Daoy (cell line): ENCODE measurements at places on chromosomes 16 and 17.

DNA sequence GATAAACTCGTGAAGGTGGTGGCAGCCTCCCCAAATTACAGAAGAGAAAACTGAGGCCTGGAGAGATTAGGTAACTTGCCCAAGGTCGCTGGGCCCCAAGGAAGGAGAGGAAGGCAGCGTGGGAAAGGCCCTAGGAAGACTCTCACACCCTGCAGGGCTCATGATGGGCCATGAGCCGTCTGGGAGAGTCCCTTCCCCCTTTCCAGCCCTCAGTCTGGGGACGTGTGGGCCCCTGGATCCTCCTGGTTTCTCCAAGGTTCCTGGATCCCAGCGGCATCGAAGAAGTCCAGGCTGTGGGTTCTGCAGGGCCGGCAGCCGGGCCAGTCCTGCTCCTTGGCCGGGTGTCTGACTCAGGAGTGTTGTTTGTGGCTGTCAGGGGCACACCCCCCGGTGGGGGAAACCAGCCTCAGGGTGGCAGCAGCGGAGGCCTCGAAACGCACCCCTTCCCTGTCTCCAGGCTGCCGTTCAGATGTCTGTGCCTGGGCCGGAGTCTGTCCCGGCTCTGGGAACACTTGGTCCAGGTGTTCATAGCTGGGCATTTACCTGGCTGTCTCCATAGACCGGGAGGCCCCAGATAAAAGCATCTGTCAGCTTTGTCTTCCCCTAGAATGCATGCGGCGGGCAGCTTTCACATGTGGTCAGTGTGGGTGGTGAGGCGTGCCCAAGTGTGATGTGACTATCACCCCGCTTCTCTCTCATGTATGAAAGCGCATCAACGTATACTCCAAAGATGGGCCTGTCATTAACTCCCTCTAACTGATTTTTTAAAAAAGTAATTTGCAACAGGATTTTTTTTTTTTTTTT, 3.7 kb upstream of the RAP1GAP2 start:
- no peak for DNase-seq

- DNase-seq: no peak
Measured at GRCh38 chr16:84117494-84117843, 727 bp upstream of the MBTPS1 start.

DNA sequence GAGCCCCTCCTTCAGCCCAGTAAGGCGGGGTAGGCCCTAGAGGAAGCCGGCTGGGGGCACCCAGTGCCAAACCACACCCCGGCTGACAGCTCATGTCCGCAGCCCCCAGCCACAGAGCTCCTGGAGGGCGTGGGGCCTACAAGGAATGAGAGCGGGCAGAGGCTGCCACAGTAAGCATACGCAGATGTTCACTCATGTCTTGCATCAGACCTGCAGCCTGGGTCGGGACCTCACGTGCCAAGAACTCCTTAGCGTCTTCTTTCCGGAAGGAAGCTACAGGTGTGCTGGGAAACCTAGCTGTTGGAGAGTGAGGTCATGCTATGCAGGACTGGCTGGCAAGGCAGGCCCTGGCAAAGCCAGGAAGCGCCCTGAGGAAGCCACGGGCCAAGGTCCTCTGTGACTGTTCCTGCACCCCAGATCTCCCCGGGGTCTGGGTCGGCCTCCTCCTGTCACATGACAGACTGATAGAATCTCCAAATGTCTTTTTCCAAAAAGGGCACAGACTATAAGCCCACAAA, 1.6 kb downstream of the ZNF598 start:
- peak; percentile 80 for DNase-seq

DNA sequence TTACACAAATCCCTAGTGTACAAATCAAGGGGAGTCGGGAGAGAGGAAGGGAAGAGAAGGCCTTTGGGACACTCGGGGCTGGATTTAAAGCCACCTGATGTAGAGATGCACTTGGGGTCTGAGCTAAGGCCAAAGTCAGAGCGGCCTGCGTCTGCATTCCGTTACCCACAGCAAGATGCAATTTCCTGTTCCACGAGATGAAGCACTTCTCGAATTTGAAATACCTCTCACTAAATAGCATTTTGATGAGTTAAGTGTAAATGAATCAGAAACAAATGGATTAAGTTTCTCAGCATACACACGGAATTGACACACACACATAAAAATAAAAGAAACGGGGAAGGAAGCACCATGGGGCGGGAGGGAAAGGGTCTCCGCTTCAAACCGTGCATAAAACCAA, 386.0 kb downstream of the SOX9 start:
- DNase-seq: no peak

DNA sequence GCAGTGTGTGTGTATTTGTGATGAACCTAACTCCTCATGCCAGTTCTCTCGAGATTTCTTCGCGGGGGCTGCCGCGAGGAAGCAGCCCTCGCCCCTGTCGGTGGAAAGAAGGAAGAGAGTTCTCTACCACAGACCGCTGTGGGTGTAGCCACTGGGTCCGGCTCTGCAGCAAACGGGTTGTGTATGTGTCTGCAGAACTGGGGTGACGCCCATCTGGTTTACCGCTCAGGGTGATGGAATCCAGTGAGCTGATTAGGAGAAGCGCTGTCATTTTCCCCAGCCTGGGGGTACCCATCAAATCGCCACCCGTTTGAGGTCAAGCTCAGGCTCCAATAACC, 7.7 kb downstream of the CORO6 start:
- peak; percentile 29 for DNase-seq

- peak; percentile 98 for DNase-seq
Measured at GRCh38 chr17:14737984-14738651, 437.2 kb downstream of the HS3ST3B1 start.

- DNase-seq: no peak
Measured at GRCh38 chr16:81296631-81297030, 18.1 kb upstream of the GAN start.

DNA sequence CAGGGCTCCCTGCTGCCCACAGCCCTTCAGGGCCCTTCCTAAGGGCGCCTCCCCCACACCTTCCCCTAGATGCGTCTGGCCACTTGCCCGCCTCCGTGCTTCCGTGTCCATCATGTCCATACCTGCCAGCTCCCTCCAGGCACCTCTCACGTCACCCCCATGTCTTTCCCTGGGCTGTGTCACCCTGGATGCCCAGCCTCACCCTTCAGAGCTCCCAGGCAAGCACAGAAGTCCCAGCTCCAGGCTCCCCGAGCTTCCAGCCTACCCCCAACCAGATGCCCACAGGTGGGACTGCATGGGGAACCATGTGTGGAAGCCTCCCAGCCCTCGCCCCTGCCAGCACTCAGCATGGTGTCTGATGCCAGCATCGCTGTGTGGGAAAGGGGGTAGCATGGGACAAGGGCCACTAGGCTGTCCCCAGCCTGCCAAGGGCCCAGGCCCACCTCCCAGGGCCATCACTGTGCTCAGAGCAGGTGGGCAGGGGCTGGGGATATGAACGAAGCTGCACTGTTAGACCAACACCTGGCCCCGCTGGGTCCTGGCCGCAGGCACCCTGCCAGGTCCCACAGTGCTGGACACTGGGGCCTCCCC, 1.9 kb upstream of the AXIN1 start:
- DNase-seq: no peak

DNA sequence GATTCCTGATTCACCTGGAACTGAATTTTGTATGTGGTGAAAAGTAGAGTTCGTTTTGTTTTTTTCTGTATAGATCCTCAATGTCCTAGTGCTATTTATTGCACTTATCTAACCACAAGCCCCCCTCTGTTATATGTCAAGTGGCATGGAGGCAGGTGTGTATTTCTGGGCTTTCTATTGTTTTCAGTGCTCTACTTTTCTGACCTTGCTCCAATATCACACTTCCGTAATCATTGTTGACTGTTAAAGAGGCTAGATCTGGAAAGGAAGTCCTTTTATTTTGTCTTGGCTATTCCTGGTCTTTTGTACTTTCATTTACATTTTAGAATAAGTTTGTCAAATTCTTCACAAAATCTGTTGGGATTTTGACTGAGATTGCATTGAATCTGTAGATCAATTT, 26.8 kb upstream of the FBXO47 start:
- DNase-seq: no peak

DNA sequence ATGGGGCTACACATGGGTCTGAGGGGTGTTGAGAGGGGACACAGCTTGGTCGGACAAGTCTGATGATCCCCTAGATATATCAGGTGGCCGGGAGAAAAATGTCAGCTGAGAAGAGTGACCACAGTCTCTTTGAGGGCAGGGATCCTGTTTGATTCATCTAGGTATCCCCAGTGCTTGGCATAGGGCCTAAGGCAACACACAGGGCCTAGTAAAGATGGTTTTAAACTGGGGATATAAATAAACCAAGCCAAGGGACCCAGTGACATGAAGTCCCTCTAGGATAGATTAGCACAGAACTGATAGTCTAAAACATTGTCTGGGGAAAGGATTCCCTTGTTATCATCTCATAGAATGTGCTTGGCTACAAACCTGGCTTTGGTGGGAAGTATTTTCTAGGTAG, 1.4 kb downstream of the ERCC4 start:
- DNase-seq: peak; percentile 9

GRCh38 chr17:17043461-17044271, 1.4 kb downstream of the MPRIP start:
- peak; percentile 34 for DNase-seq

DNA sequence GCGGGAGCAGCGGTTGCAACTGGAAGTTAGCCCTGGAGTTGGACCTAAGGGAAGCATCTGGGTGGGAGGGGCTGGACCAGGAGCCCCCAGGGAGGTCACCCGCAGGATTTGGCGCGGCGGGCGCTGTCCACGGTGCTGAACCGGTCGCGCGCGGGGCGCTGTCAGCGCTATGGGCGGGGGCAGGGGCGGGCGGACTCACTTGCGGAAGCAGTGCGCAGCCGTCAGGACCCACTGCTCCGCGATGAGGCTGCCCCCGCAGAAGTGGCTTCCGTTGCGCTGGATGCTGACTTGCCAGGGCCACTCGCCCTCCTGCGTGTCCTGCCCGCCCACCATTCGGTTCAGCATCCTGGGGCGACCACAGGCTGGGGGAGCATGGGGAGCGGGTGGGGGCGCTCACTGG, 4.5 kb downstream of the PRSS27 start:
- DNase-seq: peak; percentile 47

DNA sequence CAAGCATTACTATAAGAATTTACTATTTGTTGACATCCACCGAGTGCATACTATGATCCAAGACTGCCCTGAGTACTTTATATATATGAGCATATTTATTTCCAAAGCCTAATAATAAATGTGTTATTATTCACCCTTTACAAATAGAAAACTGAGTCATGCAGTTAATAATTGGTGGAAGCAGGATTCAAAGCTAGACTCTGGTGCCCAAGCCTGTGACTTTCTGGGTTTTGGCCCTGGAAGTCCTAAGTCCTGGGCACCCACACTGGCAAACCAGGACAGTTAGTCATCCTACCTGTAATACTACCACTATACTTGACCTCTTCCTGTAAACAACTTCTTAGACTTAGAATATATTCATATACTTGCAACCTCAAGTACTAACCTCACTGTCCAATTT, 257.4 kb upstream of the IRX5 start:
- no peak for DNase-seq

- DNase-seq: no peak
Measured at GRCh38 chr16:29900888-29901606, 759 bp downstream of the ASPHD1 start.

GRCh38 chr16:63653044-63653839, 1468.6 kb downstream of the CDH11 start:
- DNase-seq: no peak

DNA sequence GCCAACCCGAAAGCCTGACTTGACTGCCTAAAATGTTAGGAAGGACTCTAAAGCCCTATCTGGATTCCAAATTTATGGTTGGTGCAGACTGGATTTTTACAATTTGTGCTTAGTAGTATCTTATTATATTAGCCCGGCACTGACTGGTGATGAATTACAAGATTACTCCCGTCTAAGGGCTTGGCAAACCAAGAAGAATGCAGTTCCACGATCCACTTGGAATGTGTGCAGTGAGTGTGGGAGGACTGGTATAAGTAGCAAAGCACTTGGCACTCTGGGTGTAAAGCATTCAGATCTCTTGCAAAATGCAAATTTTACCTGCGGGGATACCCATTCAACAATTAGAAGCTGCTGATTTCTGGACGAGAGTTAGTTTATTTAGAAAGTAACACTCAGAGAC, 539.4 kb downstream of the MAF start:
- DNase-seq: no peak

DNA sequence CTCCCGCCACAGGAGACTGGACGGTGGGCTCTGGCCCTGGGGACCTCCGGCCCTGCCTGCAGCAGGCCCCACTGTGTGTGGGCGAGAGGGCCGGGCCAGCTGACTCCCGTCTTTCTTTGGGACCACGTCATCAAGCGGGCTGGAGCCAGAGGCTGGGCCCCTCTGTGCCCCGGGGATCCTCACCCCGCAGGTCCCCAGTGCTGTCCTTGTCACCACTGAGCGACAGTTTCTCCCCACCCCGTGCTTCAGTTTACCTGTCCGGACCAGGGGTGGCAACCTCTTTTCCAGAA, 181.9 kb upstream of the ZNF469 start:
- no peak for DNase-seq

DNA sequence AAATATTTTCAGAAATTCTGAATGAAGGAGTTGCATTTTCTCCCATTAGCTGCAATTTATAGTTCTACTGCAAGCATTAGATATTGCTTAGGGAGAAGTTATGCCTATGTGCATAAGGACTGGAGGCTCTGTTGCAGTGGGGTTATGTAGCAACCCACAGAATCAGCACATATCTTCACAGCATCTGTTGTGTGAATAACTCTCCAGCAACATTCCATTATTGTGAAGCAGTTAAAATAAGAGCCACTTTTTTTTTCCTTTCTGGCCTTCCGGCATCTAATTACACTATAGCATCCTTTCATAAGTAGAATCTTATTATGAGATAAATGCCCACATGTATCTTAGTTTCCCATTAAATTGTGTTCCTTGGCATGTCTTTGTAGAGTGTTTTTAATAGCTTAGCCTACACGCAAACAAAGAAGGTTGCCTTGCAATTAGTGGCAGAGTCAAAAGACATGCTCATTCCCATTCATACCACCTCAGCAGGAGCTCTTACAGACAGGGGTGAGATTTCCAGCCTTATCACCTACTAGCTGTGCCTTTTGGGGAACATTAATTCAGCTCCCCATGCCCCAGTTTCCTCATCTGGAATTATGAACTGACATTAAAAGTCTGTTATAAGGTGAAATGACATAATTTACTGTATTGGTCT, 596.0 kb upstream of the GOT2 start:
- DNase-seq: no peak

- peak; percentile 13 for DNase-seq
Measured at GRCh38 chr16:16052916-16053315, 103.5 kb downstream of the ABCC1 start.
